ENCODE measurements at places on chromosomes 5 and 9.

GRCh38 chr5:15513431-15513830, 13.5 kb downstream of the FBXL7 start:
- DNase-seq, result no peak

DNA sequence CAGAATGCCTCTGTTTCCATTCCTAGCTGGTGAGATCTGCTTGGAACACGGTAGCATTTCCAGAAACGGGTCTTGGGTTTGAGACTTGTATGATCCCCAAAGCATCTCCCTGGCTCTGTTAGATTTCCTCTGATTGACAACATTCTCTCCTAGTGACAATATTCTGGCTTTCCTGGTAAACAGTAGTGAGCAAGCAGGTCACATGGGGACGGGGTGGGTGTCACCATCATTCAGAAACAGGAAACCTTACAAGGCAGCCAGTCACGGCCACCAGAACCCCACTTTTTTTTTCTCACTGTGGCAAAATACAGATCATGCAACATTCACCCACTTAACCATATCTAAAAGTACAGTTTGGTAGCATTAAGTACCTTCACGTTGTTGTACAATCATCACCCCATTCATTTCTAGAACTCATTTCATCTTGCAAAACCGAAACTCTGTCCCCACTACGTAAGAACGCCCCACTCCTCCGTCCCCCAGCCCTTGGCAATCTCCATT, 90.1 kb upstream of the LMX1B start:
- no peak for DNase-seq

DNA sequence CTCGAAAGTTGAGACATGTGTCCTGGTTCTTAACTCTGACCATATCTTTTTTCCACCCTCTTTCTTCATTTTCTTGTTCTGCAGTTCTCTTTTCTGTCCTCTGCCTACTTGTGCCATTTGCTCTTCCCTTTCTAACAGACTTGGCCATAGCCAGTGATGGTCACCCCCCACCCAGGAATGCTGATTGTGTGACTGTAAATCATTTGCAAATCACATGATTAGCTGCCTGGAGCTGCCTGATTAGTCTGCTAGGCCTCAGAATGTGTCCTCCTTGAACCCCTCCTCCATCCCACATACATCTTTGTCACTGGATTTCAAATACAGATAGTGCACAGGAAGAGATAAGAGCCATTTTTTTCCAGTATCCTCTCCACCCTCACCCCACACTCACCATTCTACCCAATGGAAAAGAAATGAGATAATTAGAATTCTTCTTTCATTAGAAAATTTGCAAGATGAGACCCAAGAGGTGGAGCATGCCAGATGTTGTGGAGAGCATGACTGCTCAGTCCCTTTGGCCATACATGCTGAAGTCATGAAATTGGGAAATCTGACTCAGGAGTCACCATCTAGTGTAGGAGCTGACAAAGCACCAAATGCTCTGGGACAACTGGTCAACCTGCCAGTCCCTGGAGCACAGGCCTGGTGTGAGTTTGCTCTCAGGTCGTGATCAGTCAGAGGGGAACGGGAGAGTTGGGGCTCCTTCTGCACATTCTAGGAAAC, 538.2 kb downstream of the CCDC171 start:
- DNase-seq, result no peak

DNA sequence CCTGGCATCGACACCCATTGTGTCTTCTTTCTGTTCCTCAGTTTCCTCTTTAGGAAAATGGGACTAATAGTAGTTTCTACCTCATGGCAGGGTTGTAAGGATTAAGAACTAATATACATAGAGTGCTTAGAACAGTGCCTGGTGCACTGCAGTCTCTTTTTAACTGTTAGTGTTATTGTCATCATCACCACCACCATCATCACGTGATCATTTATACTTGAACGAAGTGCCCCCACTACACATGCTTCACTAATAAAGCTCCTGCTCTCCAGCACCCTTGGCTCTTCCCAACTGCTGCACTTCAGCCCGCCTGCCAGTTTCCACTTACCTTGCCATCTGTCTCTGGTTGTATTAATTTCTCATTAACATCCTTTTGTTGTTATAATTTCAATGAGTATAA, 35.8 kb upstream of the MAST4 start:
- DNase-seq, result no peak

DNA sequence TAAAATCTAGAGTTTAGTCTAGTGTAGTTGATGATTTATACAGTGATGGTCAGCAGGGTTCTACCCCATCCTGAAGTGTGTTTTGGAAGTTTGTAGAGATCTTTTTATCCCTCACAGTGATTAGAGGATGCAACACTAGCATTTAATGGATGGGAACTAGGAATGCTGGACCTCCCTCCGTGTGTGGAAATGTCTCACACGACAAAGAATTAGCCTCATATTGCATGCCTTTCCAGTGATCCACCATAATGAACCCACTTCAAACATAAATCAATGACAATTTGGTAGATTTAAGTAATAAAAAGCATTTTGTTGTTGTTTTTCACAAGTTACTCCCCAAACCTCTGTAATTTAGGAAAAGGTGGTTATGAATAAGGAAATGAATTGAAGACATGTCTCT, 82.5 kb upstream of the LMNB1 start:
- no peak for DNase-seq

DNA sequence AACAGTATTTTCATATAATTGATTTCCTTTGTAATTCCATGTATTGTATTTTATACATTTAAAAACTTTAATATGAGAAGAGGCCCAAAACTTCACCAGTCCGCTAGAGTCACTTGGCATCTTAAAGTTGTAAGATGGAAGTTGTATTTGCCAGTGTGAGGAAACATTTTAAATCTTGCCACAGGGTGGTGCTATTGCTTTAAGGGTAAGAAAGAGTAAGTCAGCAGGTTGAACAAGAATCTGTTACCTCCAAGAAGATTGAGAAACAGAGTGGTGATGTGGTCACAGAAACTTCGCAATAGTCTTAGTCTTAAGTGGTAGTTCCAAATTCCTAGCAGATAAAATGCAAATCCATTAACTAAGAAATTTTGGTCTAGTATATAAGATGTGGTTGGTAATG, 39.8 kb upstream of the RANBP6 start:
- peak; percentile 17 for DNase-seq

- DNase-seq, result no peak
Measured at GRCh38 chr5:168608386-168608785, 29.2 kb upstream of the PANK3 start.

DNA sequence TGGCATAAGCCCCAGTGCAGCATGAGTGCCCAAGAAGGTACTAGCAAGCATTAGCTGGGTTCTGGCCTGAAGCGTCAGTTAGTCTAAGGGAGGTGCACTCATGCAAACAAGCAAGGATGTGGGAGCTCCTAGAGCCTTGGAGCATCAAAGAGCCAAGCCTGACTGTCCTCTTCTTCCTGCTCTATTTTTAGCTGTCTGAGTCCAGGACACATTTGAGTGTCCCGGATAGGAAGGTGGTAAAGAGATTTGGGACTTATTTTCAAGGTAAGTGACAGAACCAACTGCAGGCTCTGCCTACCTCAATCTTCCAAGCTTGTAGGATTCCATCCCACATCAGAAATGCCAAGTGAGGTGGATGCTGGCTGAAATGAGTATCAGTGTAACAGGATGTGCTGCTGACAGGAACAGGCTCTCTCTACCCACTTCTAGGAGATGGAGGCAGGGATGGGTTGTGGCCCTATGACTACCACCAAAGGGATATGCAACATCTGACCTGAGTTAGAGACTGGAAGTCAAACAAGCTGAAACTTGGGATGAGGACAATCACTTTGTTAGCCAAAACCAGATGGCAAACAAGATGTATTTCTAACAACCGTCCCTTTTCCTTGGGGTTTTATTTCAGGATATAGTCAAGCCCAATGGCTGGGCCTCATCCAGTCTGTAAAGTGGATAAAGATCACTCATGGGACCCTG, 15.1 kb downstream of the MACROH2A1 start:
- DNase-seq, result no peak

- peak; percentile 61 for DNase-seq
Measured at GRCh38 chr9:95508242-95508967, 8.4 kb downstream of the PTCH1 start.

DNA sequence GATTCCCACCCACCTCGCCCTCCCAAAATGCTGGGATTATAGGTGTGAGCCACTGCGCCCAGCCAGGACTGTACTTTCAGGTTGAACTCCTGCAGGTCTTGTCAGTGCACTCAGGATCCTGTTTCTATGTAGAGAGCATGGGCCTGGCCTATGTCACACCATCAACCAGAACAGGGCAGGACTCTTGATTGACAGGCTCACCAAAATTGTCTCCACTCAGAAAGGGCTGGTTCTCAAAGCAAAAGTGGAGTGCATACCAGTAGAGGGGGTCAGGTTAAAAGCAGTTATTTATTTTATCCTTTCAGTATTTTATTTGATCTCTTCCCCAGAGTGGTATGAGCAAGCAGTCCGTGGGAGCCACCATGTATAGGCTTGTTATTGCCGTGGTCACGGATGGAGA, 27.4 kb upstream of the POU4F3 start:
- no peak for DNase-seq

DNA sequence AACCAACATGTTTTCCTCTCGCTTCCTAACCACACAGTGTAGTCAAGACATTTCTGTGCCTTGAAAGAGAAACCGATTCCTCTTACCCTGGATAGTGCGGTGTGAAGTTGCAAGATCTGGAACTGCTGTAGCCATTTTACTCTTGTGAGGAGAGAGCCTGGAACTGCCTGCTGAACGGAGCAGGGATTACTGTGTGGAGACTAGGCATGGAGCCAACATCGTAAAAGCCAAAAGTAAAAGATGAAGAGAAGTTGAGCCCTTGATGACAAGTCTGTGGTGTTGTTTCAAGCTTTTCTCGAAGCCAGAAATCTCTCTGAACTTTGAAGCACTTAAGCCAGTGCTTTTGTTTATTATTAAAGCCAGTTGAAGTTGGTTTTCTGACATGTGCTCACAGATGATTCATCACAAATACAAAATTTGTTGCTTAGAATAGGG, 110.1 kb upstream of the GRIN3A start:
- no peak for DNase-seq

- DNase-seq, result no peak
Measured at GRCh38 chr9:86487838-86488233, 133.6 kb upstream of the TUT7 start.

- no peak for DNase-seq
Measured at GRCh38 chr9:1875921-1876448, 139.2 kb upstream of the SMARCA2 start.

GRCh38 chr5:86526811-86527348, 90.9 kb upstream of the COX7C start:
- DNase-seq, result no peak

GRCh38 chr5:60701321-60701968, 1.5 kb upstream of the DEPDC1B start:
- DNase-seq, result no peak

DNA sequence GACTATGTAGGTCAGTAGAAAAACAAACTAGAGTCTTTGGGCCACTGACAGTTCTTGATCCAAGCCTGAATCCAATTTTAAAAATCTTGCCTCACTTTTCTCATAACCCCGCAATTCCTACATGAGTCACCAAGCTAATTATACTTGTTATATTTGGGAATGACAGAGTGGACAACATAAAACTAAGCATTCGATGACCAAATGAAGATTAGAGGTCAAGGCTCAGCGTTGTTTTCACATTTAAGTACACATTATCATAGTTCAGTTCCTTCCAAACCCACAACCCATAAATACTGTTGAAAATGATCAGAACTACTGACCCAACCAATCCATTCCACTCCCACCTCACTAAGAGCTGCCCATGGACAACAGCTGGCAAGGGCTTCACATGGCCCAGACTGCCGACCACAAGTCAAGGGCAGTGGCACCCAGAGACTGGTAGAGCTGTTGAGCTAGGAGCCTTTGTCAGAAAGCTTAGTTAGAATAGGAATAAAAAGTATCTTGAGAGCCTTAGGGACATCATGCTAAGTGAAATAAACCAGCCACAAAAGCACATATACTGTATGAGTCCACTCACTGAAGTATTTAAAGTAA, 64.2 kb downstream of the MYO10 start:
- DNase-seq, result no peak

Data from head of caudate nucleus (tissue), 42 donors.